ENCODE measurements at places on chromosomes 12 and 14.
A peak's percentile ranks its signal among the peaks of the same experiment; 100 is the strongest.

DNA sequence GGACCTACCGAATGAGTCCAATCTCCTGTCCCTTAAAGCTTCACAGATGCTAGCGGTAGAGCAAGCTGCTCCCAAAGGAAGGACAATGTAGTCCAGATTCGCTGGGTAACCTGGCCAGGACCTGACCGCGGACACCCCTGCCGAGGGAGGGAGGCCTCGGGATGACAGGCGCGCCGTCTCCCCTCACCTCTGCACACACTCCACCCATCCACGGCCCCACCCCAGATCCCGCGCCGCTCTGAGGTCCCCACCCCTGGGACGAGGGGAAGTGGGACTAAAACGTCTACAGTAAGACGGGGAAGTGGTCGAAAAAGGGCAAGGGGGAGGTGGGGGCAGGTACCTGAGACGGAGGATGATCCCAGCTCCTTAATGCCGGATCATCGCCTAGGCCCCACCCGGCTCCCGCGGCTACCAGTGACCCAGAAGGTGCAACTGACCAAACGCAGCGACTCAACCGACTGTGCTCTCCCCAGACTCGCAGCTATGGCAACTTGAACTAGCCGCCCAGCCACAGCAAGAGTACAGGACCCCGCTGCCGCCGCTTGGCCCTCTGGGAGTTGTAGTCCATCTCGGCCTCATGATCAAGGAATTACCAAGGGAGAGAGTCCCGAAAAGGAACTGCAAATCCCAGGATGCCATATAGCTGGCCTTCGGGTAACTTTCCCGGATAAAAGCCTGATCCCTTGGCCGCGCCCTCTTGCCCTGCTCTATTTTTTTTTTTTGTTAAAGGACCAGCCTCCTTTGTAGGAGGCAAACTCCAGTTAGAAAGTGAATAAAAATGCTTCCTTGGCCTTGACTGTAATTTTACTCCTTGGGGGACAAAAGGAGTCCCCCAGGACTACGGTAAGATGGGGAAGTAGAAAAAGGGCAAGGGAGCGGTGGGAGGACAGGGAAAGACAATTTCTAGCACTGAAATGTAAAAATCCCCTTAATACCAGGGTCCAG, at the start of gene CEP128:
Gene CEP128, minus strand, starts transcription at position 498 of the 945 bp plus-strand sequence.
- peak; percentile 80 for DNase-seq
- peak within 1 kb of the TSS; percentile 71 for H3K4me3 ChIP-seq
- no peaks in the 10 kb centered on the region for H3K27me3 ChIP-seq
- H3K27ac ChIP-seq, result peak within 1 kb of the TSS; percentile 15

GRCh38 chr12:39272871-39273655, 169.9 kb downstream of the KIF21A start:
- H3K27me3 ChIP-seq, result no peaks in the 10 kb centered on the region
- no peaks in the 10 kb centered on the region for H3K4me1 ChIP-seq
- H3K4me3 ChIP-seq, result no peak overlapping the region
- H3K36me3 ChIP-seq, result no peaks in the 10 kb centered on the region

- no peak overlapping the region for H3K27ac ChIP-seq
- no peaks in the 10 kb centered on the region for H3K36me3 ChIP-seq
- H3K4me1 ChIP-seq, result no peaks in the 10 kb centered on the region
Observed at GRCh38 chr12:131164096-131164872, 210.6 kb downstream of the ADGRD1 start.

DNA sequence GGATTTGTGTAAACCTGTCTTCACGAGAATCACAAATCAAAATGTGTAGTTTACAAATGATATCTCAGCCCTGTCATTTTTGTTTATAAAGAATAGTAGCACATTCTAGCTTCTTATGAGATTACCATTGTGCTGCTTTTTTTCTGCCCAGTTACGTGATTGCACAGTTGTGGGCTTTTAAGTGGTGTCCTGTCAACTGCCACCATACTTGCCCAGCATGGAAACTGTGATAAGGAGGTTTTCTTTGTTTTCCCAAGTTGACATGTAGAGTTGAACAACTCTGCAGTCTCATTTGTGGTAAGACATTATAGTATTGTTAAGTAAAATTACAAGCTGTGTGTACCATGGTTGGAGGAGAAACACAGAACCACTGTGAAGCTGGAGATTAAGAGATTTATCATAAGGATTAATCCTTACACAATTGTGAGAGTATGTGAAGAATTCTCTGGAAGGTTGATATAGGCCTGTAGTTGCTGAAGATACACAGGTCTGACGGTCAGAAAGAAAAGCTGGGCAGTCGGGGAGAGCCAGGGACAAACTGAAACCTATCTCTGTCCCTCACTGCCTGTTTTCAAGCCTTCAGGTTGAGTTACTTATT, 12.2 kb downstream of the CHURC1 start:
- H3K4me3 ChIP-seq, result no peak overlapping the region
- no peak overlapping the region for H3K27ac ChIP-seq
- DNase-seq, result no peak
- H3K27me3 ChIP-seq, result no peaks in the 10 kb centered on the region
- peaks cover 9% of the 10 kb centered on the region for H3K36me3 ChIP-seq

DNA sequence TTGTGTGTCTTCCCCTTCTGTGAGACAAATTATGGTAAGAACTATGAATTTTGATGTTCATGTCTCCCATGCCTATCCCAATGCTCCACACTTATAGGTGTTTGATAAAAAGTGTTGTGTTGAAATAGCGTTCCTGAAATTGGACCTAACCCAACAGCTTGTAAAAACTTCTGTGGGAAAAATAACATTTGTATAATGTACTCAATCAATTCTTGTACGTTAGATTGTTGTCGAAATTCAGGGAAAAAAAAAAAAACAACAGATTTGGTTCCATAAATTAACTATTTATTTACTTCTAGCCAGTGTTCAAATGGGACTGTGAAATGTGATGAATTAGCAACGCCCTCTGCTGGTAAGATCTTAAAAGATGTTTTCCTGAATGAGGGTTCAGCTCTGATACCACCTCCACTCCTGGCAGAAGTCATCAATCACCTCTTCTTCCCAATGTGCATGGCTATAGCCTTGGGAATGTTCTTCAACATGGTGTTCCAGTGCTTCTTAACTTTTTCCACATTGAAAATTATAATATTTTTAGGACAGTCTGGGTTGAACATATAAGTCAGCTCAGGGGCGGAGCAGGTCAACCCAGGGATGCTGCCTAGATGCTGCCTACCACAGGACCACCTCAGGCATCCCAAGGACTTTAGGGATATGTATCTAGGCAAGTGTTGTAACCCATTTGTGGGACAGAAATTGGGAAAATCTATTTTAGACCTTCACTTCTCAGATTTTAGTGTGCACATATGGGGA, 170.6 kb downstream of the OTOGL start:
- no peaks in the 10 kb centered on the region for H3K36me3 ChIP-seq
- H3K4me3 ChIP-seq, result no peak overlapping the region
- H3K27me3 ChIP-seq, result no peaks in the 10 kb centered on the region
- peak; percentile 35 for DNase-seq

GRCh38 chr12:118068445-118068844, 7.5 kb upstream of the WSB2 start:
- H3K4me3 ChIP-seq, result no peak overlapping the region
- no peak for DNase-seq
- H3K4me1 ChIP-seq, result peaks cover 18% of the 10 kb centered on the region

GRCh38 chr12:103832048-103832997, 8.7 kb downstream of the NT5DC3 start:
- peak overlapping the region; percentile 15 for H3K27ac ChIP-seq
- H3K4me1 ChIP-seq, result peaks cover 20% of the 10 kb centered on the region
- no peaks in the 10 kb centered on the region for H3K27me3 ChIP-seq
- DNase-seq, result peak; percentile 57
- no peak overlapping the region for H3K4me3 ChIP-seq

GRCh38 chr14:31084385-31084784, 58.2 kb upstream of the STRN3 start:
- H3K27ac ChIP-seq, result no peak overlapping the region
- DNase-seq, result peak; percentile 75
- H3K36me3 ChIP-seq, result peaks cover 4% of the 10 kb centered on the region
- no peak overlapping the region for H3K4me3 ChIP-seq

DNA sequence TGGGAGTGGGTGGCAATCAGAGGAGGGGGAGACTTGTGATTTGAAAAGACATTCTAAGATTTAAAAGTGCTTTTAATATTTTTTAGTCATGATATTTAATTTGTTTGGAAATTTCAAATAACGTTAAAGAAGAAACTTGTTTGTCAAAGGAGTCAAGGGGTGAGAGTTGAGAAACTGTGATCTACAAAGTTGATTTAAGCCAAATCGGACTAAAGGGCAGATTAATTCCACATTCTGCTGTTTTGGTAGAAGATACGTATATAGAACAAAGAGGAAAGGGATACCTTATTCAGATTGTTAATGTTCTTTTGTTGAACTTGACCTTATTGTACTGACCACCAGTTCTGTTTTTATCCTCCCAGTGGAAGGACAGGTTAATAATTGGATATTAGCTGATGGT, 6.7 kb downstream of the EIF4B start:
- DNase-seq, result no peak
- no peak overlapping the region for H3K4me3 ChIP-seq
- peaks cover 28% of the 10 kb centered on the region for H3K4me1 ChIP-seq
- H3K27ac ChIP-seq, result no peak overlapping the region
- H3K27me3 ChIP-seq, result no peaks in the 10 kb centered on the region

GRCh38 chr12:119624966-119625365, 31.4 kb downstream of the TMEM233 start:
- no peak overlapping the region for H3K4me3 ChIP-seq
- H3K27ac ChIP-seq, result no peak overlapping the region
- H3K4me1 ChIP-seq, result no peaks in the 10 kb centered on the region
- no peaks in the 10 kb centered on the region for H3K36me3 ChIP-seq
- H3K27me3 ChIP-seq, result no peaks in the 10 kb centered on the region

DNA sequence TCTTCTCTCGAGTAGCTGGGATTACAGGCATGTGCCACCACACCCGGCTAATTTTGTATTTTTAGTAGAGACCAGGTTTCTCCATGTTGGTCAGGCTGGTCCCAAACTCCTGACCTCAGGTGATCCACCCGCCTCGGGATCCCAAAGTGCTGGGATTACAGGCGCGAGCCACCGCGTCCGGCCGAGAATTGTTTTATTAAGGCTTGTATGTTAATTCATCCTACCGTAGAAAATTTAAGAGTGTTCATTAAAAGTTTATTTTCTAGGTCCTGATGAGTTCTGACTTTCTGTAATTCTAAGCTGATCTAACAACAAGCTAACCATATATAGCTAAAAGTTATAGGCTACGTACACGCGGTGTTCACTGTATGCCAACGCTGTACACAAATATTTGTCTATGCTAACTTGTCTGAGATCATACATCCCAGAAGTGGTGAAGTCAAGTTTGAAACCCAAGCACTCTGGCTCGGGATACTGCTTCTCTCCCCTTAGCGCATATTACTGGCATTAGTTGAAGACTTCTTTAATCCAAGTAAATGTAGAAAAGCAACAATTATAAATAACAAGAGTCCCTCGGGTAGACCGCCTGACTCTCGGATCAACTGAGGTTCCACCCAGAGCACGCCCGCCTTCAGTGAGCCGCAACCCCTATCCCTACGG, 570 bp upstream of the MRPS35 start:
- peak overlapping the region; percentile 80 for H3K27ac ChIP-seq
- H3K4me3 ChIP-seq, result peak overlapping the region; percentile 96
- no peaks in the 10 kb centered on the region for H3K36me3 ChIP-seq
- no peak for DNase-seq
- no peaks in the 10 kb centered on the region for H3K27me3 ChIP-seq

- H3K27me3 ChIP-seq, result peaks cover 3% of the 10 kb centered on the region
- no peaks in the 10 kb centered on the region for H3K36me3 ChIP-seq
- no peak for DNase-seq
Observed at GRCh38 chr12:13024531-13024916, 19.7 kb upstream of the FAM234B start.

- peaks cover 7% of the 10 kb centered on the region for H3K27me3 ChIP-seq
- H3K4me1 ChIP-seq, result peaks cover 13% of the 10 kb centered on the region
- no peak overlapping the region for H3K4me3 ChIP-seq
- peak; percentile 56 for DNase-seq
- no peak overlapping the region for H3K27ac ChIP-seq
Observed at GRCh38 chr12:3049611-3050249, 27.4 kb upstream of the TSPAN9 start.

- H3K27ac ChIP-seq, result no peak overlapping the region
- H3K4me3 ChIP-seq, result no peak overlapping the region
- no peaks in the 10 kb centered on the region for H3K4me1 ChIP-seq
Observed at GRCh38 chr12:40378691-40379090, 153.9 kb downstream of the LRRK2 start.

GRCh38 chr12:96131230-96131788, 62.9 kb upstream of the ELK3 start:
- H3K27me3 ChIP-seq, result no peaks in the 10 kb centered on the region
- no peak overlapping the region for H3K27ac ChIP-seq
- no peak for DNase-seq
- H3K36me3 ChIP-seq, result no peaks in the 10 kb centered on the region
- H3K4me1 ChIP-seq, result peaks cover 8% of the 10 kb centered on the region
- no peak overlapping the region for H3K4me3 ChIP-seq

GRCh38 chr12:64390275-64390851, at the start of gene C12orf56:
TSS of gene C12orf56 (minus strand) at chr12:64390758. CDS start at chr12:64390565, 193 bp downstream.
- peak within 1 kb of the TSS; percentile 12 for H3K4me3 ChIP-seq
- H3K27me3 ChIP-seq, result peaks cover 14% of the 10 kb centered on the region
- H3K4me1 ChIP-seq, result peaks cover 3% of the 10 kb centered on the region
- no peaks in the 10 kb centered on the region for H3K36me3 ChIP-seq
- H3K27ac ChIP-seq, result no peak within 1 kb of the TSS

GRCh38 chr12:68595241-68595640, 15.5 kb upstream of the RAP1B start:
- H3K27me3 ChIP-seq, result no peaks in the 10 kb centered on the region
- H3K27ac ChIP-seq, result peak overlapping the region; percentile 4
- H3K4me3 ChIP-seq, result no peak overlapping the region

DNA sequence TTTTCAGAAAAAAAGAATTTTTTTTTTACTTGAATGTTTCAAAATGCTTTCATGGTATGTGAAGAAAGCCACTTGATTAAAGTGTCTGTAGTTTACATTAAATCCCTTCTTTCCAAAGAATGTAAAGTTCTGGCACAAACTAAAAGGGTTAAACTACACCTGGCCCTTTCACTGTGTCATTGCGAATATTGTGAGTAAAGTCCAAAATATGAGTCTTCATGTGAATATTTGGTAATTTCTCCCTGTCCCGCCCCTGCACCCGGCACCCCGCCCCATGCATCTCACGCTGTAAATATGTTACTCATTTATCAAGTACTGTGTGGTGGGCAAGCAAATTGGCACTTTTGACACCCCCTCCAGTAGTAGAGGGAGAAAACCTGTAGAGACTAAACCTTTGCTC, 274.7 kb downstream of the TTC6 start:
- H3K4me3 ChIP-seq, result no peak overlapping the region
- no peaks in the 10 kb centered on the region for H3K27me3 ChIP-seq

DNA sequence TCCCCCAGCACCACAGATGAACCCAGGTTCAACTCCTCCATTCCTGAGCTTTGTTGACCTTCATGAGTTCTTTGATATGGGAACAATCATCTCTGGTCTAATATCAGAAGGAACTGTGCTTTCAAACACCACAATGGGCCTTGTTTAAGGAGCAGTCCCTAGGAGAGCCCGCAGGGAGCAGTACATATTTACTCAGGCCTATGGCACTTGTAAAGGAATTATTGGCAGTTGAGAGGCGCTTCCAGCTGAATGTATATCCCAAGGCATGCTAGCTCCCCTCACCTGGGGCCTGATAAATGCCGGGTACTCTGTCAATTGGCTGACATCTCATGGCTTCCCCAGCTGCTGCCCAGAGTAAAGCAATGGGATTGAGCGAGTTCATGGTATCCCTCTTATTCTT, 76.2 kb downstream of the ZFP36L1 start:
- H3K36me3 ChIP-seq, result no peaks in the 10 kb centered on the region
- no peaks in the 10 kb centered on the region for H3K27me3 ChIP-seq
- no peak overlapping the region for H3K4me3 ChIP-seq
- no peak overlapping the region for H3K27ac ChIP-seq
- no peaks in the 10 kb centered on the region for H3K4me1 ChIP-seq

GRCh38 chr12:132276066-132276826, 53.1 kb downstream of the GALNT9 start:
- no peak overlapping the region for H3K4me3 ChIP-seq
- peaks cover 8% of the 10 kb centered on the region for H3K27me3 ChIP-seq
- no peak overlapping the region for H3K27ac ChIP-seq
- no peak for DNase-seq
- no peaks in the 10 kb centered on the region for H3K36me3 ChIP-seq

Measured in B cell (primary cell).